Ecto neural progenitor cell (in vitro differentiated cells): ENCODE measurements at places on chromosomes 11 and 22.

DNA sequence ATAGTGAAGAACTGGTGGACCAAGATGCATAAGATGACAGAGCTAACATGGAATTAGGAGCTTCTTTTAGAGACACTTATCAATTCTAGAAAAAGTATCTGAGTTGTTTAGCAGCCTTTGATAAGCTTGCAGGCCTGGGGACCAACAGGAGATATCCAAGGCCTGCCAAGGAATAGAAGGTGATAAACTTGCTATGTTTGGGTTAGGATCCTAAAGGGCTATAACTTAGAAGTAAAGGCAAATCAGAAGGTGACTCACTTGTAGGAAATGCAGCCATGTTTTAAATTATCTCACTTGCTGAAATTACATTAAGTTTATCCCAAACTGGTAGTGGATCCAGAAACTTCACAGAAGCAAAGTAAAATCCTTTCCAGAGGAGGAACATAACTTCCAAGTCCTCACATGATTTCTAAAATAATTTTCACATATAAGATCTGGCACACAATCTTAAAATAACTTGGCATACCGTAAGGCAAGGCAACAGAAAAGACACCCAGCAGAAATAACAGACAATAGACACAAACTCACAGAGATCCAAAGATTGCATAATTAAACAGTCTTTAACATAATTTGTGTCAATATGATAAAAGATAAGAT lies 69.6 kb upstream of the TEAD1 start:
- no peak for DNase-seq

- DNase-seq: peak; percentile 23
Measured at GRCh38 chr11:72226701-72227100, 2.1 kb downstream of the INPPL1 start.

DNA sequence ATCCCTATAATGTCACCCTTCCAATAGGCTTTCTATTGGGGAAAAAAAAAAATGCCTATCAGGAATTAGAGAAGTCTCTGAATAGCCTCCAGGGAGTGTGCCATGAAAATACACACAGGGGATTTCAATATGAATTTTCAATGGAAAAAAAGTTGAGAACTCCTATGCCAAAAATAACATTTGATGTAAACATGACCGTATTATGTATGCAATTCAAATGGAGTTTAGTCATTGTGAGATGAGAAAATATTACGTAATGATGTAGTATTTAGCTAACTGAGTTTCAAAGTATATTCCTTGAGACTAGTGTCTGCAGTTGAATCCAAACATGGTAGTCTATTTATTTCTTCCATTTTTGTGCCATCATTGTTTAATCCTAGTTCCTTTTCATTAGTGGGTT lies 182.3 kb downstream of the BLID start:
- no peak for DNase-seq

GRCh38 chr11:127223026-127223425 lies 222.5 kb upstream of the KIRREL3 start:
- DNase-seq: no peak

DNA sequence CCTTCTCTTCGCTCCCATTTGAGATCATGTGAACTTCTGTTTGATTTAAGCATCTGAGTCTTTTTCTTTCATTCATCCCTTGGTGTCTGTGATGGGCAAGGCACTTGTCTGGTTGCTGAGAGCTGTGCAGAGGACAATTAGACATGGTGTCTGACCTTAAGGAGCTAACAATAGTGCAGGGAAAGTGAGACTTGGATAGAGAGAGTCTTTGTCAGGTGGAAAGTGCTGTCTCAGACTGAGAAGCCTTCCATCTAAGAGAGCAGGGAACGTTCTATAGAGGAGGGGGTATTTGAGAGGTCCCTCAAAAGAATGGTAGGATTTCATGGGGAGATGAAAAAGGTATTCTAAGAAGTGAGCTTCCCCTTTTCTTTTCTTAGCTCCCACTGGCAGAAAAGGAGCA lies 14.1 kb downstream of the MICAL3 start:
- DNase-seq: no peak

GRCh38 chr11:2515401-2516275 lies 70.8 kb downstream of the KCNQ1 start:
- DNase-seq: peak; percentile 20

DNA sequence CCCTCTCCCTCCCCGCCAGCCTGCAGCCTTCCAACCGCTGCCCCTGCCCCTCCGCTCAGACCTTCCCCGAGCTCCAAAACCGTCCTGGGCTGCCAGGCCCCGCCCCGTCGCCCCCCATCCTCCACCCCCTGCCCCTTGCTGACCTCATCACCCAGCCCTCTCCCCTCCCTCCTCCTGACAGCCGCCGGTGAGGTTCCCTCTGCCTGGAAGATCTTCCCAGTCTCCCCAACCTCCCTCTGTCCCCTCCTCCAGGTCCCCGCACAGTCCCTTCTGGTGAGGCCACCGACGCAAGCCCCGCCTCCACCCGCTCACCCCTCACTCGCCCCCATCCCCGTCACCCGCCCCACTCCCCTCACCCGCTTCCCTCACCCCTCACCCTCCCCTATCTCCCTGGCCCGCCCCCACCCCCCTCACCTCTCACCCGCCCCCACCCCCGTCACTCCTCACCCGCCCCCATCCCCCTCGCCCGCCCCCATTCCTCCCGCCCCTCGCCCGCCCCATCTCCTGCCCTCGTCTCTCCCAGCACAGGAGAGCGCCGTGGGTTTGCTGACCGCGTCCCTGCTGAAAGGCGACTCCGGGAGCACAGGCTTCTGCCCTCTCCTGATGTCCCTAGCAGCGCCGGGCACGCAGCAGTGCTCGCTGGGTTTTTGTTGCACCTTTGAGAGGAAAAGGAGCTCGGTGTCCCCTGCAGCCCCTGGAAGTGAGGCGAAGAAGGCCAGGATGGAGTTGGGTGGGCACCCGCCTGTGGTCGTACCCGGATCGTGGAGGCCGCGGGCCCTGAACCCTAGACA lies 16.4 kb upstream of the UPK3A start:
- peak; percentile 90 for DNase-seq

- DNase-seq: peak; percentile 62
Measured at GRCh38 chr22:30574095-30574981, at the start of gene GAL3ST1. GAL3ST1 (minus strand) TSS chr22:30574665; CDS start chr22:30557392, 17,273 bp downstream.

DNA sequence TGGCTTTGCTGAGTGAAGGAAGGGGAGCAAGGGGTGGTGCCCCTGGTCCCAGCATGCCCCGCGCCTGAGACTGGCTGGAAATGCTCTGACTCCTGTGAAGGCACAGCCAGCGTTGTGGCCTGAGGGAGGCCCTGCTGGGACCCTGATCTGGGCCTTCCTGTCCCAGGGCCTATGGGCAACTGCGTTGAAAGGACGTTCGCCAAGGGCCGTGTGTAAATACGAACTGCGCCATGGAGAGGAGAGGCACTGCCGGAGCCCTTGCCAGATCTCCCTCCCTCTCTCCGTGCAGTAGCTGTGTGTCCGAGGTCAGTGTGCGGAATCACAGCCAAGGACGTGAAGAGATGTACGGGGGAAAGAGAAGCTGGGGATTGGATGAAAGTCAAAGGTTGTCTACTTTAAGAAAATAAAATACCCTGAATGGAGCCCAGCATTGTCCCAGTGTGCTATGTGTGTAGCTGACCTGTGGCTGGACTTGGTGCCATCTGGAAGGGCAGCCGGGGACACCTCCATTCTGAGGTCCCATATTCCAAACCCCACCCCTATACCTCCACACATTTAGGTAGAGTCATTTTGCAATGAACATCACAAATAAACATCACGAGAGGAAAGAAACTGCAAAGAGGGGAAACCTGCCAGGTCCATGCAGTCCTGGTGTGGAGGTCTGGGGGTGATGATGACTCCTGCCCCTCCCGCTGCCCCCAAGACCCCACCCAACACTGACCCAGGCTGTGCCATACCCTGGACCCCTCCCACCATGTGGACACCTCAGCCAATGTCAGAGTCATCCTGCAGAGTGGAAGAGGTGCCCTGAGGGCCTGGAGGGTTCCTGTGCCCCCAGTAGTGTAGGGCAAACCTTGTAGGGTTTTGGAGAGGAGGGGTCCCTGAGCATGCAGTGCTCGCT lies 16.9 kb downstream of the RSPH14 start:
- DNase-seq: no peak

GRCh38 chr11:6269994-6270393 lies 10.4 kb downstream of the CCKBR start:
- DNase-seq: no peak

- DNase-seq: no peak
Measured at GRCh38 chr11:57403802-57404147, 13.3 kb upstream of the PRG2 start.

DNA sequence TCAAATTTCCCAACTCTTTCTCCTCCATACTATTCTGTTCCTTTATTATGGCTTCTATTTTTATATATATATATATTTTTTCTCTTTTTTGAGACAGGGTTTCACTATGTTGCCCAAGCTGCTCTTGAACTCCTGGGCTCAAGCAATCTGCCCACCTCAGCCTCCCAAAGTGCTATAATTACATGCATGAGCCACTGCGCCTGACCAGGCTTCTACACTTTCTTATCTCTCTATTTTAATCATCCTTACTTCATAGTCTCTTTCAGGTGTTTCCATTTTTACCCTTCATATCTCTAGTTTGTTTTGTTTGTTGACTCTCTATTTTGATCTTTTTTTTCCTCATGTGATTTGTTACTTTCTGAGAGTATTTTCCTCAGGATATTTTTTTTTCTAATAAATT lies 19.8 kb downstream of the GVQW3 start:
- DNase-seq: no peak

GRCh38 chr11:132312701-132313111 lies 942.3 kb downstream of the NTM start:
- DNase-seq: peak; percentile 65

- no peak for DNase-seq
Measured at GRCh38 chr22:46947516-46948257, 185.2 kb downstream of the TBC1D22A start.

GRCh38 chr11:127334466-127334865 lies 333.9 kb upstream of the KIRREL3 start:
- DNase-seq: no peak

GRCh38 chr11:30381879-30382278 lies 59.0 kb downstream of the ARL14EP start:
- peak; percentile 52 for DNase-seq

DNA sequence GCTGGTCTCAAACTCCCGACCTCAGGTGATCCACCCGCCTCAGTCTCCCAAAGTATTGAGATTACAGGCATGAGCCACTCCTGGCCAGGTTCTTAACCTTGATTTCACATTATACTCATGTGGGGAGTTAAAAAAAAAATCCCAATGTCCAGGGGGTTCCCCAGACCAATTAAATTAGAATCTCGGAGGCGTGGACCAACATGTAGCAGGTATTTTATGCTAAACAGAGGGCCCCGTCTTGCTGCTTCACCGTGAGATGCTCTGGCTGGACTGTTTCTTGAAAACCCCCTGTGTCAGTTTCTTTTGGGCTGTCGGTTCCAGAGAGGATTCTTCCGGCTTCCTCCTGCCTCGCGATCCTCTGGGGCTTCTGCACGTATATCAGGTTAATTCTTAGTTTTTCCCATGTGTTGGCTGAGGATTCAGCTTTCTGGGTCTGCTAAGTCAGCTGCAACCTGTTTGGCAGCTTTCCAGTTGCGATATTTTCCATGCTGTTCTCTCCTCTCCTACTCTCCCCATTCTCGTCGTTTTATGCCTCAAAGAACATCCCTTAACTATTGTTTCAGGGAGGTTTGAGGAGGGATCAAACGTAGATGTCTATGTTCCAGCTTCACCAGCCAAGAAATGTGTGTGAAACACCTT lies 50.6 kb upstream of the ACCSL start:
- DNase-seq: no peak

DNA sequence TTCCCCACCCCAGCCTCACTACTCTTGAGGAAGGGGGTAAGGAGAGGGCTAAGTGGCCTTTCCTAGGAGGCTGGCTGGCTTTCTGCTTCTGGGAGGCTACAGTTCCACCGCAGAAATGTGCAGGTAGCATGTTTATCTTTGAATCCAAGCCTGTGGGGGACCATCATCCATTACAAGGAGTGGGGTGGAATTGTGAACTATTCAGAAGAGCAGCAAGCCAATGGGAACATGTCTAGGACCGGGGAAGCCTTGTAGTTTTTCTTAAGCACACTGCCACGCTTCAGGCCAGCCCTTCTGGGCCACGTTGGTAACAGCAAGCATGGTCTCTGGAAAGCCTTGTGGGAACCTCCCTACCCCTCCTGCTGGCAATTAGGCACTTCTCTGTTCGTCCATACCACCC lies 100.3 kb downstream of the AMOTL1 start:
- DNase-seq: no peak
